CD4-positive, alpha-beta T cell treated with Interleukin-17A for 1 hour (primary cell): ENCODE measurements at places on chromosomes 3 and 15.

DNA sequence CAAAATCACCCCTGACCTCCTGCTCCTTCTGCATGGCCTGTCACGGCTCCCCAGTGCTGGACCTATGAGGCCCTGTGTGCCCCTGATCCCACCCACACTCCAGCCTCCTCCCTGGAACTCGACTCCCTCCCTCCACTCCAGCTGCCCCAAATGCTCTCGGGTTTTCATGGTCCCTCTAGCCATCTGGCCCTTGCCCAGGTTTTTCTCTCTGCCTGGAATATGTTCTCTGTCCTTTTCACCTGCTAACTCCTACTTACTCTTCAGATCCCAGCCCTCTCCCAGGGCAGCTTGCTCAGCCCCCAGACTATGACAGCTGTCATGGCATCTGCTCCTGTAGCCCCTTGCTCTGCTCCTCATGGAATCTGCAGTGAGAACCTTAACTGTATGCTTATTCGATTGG, 30.3 kb downstream of the DUSP7 start:
- no peak for DNase-seq

DNA sequence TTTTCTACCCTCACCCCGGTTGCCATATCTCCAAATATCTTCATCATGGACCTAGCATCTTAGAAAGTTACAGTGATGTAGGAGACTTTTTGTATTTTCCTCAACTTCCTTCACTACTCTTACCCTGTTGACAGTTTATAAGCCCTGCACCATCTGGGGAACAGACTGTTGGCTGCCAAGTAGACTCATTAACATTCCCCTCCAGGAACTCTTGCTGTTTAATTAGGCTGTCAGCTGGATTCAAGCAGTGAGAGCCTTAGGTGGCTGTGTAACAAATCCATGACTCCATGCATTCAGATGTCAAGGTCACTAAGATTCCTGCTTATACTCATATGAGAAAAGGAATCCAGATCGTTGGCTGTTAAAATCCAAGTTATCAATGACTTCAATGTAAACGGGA, 198.3 kb downstream of the NAALADL2 start:
- no peak for DNase-seq

DNA sequence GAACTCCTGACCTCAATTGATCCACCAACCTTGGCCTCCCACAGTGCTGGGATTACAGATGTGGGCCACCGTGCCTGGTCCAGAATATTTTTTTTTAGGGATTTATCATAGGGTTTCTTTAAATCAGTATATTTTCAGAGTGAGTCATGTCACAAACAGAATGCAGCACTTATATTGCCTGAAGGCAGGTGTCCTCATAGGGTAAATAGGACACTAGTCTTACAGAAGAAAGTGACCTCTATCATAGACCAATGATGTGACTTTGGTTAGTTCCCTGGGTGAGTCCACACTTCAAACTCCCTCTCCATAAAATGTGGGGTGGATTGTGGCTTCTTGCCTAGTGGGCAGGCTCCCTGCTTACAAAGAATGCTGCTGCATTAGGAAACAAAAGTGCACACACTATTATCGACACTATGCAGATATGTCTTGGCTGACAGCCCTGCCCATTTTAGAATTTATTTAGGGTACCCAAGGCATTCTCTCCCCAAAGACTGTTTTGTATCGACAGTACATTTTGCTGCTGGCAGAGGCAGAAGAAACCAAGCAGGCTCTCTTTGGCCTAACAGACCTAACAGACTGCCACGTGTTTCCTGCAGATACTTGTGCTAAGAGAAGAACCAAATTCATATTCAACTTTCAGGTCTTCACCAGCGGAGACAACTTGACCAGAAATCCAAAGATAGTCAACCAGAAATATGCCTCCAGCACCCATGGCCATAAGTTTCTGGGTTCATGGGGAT, 125.0 kb downstream of the MOBP start:
- no peak for DNase-seq

DNA sequence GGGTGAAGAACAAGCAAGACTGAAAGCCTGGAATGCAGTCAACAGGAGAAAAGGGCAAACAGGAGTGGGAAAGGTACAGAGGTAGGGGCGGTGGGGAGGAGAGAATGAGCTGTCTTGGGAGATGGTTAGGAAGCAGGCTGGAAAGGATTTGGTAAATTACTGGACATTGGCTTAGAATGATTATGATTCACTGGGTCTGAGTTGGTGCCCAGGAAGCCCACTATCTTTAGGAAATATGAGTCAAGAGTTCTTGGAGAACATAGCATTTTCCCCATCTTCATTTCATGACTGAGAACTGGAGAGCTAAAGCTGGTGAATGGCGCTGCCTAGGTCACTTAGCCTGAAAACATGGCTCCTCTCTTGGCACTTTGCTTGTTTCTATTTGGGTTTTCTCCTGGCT, 74.7 kb upstream of the C3orf80 start:
- no peak for DNase-seq

- DNase-seq: no peak
Measured at GRCh38 chr3:157279237-157279636, 119.3 kb upstream of the CCNL1 start.

DNA sequence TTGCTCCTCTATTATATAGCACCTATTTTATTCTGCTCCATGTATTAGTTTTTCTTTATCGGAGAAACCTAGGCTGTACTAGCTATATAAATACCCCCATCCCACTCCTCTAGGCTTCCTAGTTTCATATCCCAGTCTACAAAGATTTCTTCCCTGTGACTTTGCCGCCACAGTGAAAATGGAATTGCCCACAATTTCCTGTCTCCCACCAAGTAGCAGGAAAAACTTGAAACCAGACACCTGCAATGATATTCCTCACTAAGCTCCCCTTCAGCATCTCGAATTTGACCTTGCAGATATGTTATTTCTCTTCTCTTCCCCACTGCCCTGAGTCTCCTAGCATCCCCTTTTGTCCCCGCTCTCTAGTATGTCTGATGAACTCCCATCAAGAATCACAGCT, 685.8 kb upstream of the CCDC54 start:
- no peak for DNase-seq

- DNase-seq: no peak
Measured at GRCh38 chr3:142998439-142998838, 2.9 kb upstream of the U2SURP start.

DNA sequence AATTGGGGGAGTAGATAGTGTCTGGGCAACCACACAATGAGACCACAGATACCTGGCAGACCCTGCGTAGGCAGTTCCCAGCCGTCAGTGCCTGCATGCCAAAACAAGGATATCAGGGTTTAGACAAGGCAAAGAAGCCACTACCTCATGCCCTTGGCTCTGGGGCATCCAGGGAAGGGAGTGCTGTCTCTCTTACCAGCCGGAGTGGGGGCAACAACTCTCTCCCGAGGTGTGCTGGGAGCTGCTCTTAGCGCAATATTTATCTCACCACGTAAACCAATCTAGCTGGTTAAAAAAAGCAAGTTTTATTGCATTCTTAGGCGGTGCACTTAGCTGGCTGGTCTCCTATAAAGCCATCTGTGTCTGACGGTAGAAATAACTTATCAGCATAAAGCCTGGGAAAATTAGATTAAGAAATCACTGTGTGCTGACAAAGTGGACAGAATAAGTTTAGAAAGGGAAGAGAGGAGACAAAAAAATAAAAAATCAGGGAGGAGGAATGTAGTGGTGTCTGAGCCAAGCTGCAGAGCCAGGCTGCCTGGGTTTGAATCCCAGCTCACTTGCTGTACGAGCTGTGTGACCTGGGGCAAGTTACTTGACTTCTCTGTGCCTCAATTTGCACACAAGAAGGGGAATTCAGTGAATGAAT, 273.2 kb downstream of the PDZRN3 start:
- DNase-seq: no peak

DNA sequence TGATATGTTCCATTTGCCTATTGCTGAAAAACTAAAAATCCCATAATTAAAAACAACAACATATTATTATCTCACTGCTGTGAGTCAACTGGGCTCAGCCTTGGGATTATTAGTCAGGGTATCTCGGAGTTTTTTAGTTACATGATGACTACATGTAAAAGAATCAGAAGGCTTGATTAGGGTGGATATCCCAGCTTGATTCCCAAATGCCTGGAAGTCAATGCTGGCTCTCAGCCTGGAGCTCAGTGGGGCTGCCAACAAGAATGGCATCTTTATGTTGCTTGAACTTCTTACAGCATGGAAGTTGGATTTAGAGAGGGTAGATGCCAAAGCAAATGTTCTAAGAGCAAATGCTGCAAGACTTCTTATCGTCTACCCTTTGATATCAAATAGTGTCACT, 278.5 kb downstream of the PLOD2 start:
- DNase-seq: no peak

GRCh38 chr15:78831229-78832207, 20.3 kb upstream of the ADAMTS7 start:
- no peak for DNase-seq
